ENCODE measurements at places on chromosomes 1 and 21. TPM values are rescaled to one million over a fixed set of nuclear protein-coding genes. Genes with fewer than 3 reads are reported as not detected.

The RGS8 gene
- not detected for total RNA-seq

The ETV3L gene
- not detected for total RNA-seq

The SLC9C2 gene
- not detected for total RNA-seq

The KCNN3 gene
- 0.64 TPM for total RNA-seq

The TMEM79 gene
- 2.3 TPM for total RNA-seq

The CSMD2 gene
- total RNA-seq: under 0.01 TPM

The EVA1C gene
- total RNA-seq: 41.4 TPM

The CXADR gene
- 3.1 TPM for total RNA-seq

The NBPF6 gene
- not detected for total RNA-seq

The HSD3B1 gene
- total RNA-seq: not detected

The HCRTR1 gene
- 0.13 TPM for total RNA-seq

The SELL gene
- 4.3 TPM for total RNA-seq
